T-helper 17 cell (primary cell): ENCODE measurements at places on chromosomes 12 and 14.
A peak's percentile ranks its signal among the peaks of the same experiment; 100 is the strongest.

DNA sequence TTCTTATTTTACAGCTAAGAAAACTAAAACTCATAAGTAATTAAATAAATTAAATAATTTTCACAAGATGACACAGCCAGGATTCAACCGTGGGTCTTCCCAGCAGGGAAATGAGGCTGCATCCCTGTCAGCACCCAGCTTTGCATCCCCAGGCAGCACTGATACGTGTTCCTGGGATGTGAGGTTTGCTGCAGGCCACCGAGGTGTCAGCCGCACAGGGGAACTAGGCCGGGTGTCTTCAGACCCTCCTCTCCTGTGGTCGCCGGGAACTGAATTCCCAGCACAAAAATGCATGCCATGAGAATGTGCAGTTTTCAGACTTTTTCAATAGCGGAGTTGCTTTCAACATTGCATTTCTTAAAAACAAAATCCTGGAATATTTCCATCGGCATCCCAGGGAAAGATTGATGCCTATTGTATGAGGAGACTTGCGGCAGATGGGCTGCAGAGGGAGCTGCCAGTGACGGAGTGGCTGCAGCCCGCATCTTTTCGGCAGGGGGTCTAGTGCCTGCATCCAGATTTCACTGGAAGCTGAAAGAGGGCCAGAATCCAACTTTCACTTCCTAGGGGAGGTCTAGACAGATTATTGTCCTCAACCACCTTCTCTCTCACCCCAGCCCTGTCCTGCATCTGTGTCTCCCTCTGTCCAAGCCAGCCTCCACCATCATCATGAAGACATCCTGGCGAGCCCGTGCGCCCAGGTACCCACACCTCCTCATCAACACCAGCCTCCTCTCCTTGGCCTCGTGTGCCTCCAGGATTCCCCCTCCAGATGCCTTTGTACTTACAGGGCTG lies 12.6 kb downstream of the LRTM2 start:
- DNase-seq, result no peak

DNA sequence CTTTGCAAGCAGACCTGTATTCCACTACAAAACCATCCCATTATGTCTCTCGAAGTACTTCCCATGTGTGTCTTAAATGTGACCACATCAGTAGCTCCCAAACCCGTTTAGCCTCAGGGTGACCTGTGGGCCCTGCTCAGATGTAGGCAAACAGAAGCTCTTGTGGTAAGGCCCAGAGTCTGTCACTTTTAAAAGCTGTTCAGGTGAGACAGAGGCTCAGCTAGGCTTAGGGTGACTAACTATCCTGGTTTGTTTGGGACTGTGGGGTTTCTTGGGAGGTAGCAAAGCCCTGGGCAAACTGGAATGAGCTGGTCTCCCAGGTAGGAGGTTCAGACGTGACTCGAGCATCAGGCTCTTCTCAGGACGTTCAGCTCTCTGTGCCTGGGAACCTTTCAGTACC lies 64.5 kb upstream of the VASH1 start:
- DNase-seq, result no peak

DNA sequence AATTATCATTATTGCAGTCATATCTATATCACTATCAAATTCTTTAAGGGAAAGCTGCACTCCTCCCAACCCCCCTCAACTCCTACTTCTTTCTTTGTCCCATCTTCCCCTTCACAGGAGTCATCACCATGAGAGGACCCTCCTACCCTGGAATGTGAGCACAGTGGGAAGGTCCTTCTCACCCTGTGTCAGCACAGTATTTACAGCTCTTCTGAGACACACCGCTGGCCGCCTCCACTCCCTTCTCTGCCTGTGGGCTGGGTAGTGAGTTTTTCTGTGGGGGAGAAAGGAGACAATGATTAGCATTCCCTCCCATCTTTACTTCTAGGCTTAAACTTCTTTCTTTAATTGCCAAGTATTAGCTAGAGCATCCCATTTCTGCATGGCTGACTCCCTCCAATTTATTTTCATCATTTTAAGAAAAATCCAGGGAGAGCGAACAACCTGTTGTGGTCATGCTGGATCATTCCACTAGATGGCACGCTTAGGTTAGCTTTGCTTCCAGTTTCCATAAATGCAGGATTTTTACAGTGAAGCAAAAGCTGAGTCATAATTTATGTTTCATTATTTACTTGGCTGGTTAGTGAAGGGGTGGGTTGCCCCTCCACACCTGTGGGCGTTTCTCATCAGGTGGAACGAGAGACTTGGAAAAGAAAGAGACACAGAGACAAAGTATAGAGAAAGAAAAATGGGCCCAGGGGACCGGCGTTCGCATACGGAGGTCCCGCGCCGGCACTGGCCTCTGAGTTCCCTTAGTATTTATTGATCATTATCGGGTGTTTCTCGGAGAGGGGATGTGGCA lies 188.5 kb downstream of the ALX1 start:
- DNase-seq, result no peak

DNA sequence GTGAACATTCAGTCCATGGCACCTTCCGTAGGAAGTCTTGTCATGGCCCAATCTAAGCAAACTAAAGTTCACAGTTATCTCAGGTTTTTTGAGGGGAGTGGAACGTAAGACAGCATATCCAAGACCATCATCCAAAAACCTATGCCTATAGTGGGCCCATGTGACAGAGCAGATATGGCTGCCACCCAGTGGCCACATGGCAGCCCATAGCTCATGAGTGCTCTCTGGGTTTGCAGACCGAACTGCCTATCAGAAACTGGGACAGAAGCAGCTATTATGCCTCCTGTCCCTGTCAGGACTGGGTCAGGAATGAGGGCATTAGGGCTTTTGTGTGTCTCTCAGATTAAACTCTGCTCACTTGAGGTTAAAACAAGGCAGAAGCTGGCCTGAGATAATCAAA lies 503.7 kb downstream of the NRXN3 start:
- DNase-seq, result no peak

- no peak for DNase-seq
Observed at GRCh38 chr12:67331123-67331522, 62.0 kb downstream of the CAND1 start.

GRCh38 chr12:123389560-123390351 lies 5.8 kb downstream of the KMT5A start:
- DNase-seq, result peak; percentile 12

DNA sequence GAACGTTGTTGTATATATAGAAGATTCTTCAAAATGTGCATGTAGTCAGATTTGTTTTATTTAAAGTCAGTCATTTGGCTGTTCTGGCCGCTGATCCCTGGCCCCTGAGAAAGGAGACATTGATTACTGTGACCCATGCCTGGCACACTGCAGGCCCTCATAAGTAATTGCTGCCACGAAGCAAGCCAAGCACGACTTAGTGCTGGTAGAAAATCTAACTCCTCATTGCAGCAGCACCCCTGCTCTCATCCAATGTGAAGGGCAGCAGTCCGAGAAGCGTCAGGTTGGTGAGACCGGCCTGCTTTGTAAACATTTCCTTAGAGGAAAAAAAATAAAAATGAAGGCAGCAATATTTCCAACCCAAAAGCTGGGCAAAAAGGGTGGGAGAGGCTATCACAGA lies 22.8 kb upstream of the TMTC2 start:
- no peak for DNase-seq

DNA sequence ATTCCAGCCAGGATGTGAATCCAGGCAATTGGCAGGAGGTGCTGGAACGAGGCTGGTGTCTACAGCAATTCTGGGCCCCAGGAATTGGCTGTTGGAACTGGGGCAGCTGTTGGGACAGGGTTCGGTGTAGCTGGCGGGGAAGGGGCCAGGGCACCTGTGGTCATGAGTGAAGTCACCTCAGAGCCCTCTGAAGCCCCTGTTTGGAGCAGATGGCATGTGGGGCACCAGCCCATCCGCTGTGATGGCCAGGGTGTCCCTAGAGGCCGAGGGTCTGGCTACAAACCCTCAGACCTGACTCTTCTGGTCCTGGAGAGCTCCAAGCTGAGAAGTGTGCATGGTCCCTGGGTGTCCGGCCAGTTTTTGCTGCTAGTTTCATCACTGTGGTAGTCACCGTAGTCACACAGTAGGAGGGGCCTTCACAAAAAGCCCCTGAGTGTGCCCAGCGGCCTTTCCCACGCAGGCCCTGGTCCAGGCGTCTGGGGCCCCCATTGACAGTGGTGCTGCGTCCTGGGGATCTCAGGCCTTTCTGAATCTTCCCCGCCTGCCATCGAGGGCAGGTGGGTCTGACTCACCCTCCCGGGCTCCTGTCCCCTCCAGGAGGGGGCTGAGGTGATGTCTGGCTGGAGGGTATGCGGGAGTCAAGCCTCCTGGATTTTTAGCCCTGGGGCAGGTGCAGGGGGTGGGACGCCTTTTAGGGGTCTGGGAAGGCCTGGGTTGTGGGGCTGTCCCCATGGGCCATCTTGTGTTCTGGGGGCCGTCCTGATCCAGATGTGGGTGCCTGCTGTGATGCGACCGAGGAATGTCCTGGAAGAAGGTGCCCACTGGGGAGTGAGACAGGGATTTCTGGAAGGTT lies 368.0 kb downstream of the TMEM121 start:
- peak; percentile 1 for DNase-seq

GRCh38 chr12:114981036-114981435 lies 297.1 kb upstream of the TBX3 start:
- DNase-seq, result no peak

DNA sequence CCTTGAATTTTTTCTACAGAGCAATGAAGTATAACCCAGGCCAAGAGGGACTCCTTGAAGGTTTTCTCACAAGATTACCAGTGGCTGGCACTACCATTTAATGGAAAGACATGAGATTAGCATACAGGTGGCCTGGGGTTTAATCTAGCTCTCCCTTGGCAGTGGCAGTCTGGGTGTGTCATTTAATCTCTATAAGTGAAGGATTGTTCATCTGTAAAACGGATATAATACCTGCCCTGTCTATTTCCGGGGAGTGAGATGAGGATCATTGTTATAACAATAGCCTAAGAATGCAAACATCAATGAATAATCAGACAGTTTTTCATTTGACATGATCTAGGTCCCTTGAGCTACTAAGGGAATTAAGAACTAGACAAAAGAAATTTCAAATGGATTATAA lies 168.7 kb upstream of the CPNE8 start:
- no peak for DNase-seq

DNA sequence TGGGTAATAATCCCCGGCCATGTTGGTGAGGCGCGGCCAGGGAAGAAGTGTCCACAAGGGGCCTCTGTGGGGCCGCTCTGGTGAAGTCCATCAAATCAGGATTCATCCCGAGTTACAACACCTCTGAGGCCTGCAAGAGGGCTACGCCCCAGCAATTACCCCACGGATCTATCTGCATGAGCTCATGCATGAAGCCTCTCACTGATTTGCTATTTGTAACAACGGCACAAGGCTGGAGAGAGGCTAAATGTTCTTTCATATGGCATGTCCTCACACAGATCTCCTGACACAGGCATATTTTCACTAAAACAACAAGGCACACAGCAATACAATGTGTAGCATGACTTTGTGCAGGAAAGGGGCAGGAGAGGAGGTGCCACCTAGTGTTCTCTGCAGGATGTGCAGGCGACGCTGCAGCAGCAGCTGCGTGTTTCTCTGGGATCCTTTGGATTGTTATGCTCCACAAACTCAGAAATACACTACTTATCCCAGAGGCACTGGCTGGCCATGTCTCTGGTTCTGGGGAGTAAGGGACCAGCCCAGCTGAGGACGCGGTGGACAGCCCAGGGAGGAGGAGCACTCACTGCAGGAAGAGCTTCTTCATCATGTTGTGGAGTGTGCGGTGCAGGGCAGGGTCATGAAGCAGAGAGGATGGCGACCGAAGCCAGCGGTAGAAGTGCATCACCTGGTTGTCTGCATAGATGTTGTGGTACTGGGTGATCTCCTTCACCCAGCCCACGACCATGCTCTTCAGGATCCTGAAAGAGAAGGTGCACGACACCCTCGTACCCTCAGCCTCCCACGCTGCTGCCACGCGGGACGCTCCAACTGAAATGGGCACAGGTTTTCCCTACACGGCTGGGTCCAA lies 20.2 kb downstream of the P2RX2 start:
- DNase-seq, result no peak

- no peak for DNase-seq
Observed at GRCh38 chr14:68898248-68899032, 80.7 kb downstream of the ACTN1 start.

- no peak for DNase-seq
Observed at GRCh38 chr12:49673446-49674317, 33.5 kb downstream of the FMNL3 start.

GRCh38 chr14:38197784-38198335 lies 9.8 kb upstream of the SSTR1 start:
- no peak for DNase-seq

DNA sequence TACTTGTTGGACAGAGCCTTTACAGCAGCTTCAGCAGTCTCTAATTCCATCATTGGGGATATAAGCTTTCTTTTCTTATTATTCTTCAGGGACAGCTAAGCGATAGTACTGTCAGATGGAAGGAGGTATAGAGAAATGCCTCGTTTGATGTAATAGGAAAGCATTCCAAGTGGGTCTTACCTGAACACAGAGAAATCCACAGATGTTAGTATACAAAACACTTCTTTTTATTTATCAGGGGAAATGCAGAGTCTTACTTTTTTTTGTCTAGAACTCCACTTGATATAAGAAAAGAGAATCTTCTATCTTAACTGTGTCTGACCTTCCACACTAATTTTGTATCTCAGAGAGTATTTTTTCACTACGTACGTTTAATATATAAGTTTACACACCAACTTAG lies 1.9 kb downstream of the SYT1 start:
- no peak for DNase-seq

GRCh38 chr14:89912221-89912620 lies 42.3 kb downstream of the EFCAB11 start:
- DNase-seq, result no peak

GRCh38 chr12:128654468-128654867 lies 169.3 kb downstream of the SLC15A4 start:
- DNase-seq, result no peak

DNA sequence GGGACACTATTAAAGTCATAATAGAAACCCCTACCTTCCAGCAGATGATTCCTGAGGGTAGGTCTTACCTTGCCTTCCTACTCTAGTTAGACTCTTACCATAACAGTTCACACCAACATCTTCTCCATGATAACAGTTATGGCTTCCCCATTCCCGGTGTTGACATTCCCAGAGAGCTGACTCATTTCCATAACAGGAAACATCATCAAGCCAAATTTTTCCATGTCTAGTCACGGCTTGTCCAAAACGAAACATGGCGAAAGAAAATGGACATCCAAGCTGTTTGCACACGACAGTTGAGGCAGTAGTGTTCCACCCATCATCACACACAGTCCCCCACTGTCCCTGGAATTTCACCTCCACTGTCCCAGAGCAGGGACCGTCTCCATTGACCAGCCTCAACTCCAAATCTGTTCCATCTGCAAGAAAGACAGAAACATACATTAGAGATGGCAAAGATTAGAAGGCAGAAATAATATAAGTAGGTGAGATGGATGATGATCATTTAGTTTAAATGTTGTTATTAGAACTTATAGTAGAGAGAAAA lies 10.6 kb downstream of the CD163L1 start:
- no peak for DNase-seq

- DNase-seq, result no peak
Observed at GRCh38 chr12:6630736-6631135, 5.0 kb downstream of the LPAR5 start.
